ENCODE measurements at places on chromosomes 5 and 9.

DNA sequence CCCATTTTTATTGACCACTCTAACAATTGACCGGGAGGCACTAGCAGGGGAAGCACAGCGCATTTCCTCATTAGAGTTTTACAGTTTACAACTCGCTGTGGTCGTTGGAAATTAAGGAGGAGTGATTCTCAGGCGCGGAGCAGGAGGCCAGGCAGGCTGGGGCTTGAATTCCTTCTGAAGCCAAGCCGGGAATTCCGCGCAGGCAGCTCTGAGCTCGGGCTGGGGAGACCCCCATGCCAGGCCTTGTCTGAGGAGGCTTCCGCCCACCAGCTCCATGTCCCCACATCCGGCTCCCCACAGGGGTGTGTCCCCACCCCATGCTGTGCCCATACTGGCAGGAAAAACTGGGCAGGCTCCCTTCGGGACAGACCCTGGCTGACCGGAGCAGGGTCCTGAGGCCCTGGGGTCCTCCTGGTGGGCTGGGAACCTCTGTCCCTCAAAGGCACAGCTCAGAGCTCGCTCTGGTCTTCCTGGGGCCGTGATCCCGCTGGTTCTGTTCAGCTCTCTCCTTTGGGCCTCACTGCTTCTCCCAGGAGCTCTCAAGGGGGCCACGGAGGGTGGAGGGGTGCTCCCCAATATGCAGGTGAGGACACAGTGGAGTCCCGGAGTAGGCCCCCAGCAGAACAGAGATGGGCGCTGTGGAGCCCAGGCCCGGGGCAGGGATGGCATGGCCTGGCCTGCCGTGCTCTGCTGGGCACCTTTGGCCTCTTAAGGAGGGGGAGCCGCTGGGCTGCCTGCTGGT lies 1.3 kb upstream of the NRARP start:
- no peak for DNase-seq

GRCh38 chr9:95313010-95313498 lies 4.5 kb downstream of the FANCC start:
- DNase-seq: peak; percentile 33

- DNase-seq: no peak
Measured at GRCh38 chr5:57601996-57602395, 119.4 kb upstream of the ACTBL2 start.

- DNase-seq: no peak
Measured at GRCh38 chr5:38595132-38595745, 38.8 kb upstream of the LIFR start.

Data from suppressor macrophage treated with lipopolysaccharide for 4 hours (primary cell).